ENCODE measurements at places on chromosomes 2 and 18.
A peak's percentile ranks its signal among the peaks of the same experiment; 100 is the strongest.

GRCh38 chr2:236799391-236800026 is 229.9 kb downstream of the ACKR3 start:
- DNase-seq = no peak

DNA sequence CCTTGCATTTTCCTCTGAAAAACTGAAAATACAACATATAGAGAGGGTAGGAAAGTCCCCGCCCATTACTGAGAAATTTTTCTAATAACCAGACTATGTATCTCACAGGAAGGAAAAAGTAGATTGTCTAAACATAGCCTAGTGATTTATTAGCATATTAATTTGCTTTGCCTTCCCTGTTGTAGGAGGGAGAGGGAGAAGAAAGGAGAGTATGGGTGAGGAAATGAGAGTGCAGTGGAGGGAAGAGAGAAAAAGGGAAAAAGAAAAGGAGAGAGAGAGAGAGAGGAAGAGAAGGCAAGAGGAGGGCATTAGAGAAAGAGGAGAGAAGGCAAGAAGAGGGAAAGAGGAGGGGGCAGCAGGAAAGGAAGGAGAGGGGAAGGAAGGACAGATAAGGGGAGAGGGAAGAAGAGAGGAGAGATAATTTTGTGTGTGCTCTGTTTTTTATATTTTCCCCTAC is 3.6 kb upstream of the KYNU start:
- DNase-seq = no peak

- peak; percentile 7 for DNase-seq
These were observed 197.5 kb upstream of the COL3A1 start for GRCh38 chr2:188776634-188777033.

- DNase-seq = peak; percentile 35
These were observed 8.9 kb downstream of the BIN1 start for GRCh38 chr2:127097841-127098651.

GRCh38 chr2:227813562-227814353 is at the start of gene CCL20:
TSS of gene CCL20 (plus strand) at chr2:227813842. CDS start at chr2:227813912, 70 bp downstream.
- no peak for DNase-seq

GRCh38 chr2:64143169-64144056 is 807 bp downstream of the PELI1 start:
- DNase-seq = peak; percentile 67

- DNase-seq = no peak
These were observed 19.1 kb downstream of the IL1R2 start for GRCh38 chr2:102010902-102011301.

- no peak for DNase-seq
These were observed 1149.3 kb upstream of the CDH2 start for GRCh38 chr18:29326214-29326613.

DNA sequence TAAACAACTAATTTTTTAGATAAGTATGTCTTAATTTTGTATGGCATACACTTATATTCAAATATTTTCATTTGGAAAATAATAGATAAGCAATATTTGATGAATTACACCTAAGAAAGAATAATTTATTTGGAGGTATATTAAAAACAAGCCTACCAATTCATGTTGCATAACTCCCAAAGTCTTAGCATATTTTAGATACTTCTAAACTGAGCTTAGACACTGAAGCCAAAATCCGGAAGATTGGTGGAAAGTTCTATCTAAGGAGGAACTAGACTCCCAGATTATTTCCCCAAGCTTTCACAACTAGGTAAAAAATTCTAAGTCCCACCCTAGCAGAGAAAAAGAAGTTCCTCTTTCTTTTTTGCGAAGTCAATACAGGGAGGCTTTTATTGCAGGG is 221.0 kb upstream of the MMADHC start:
- DNase-seq = no peak

- no peak for DNase-seq
These were observed 350.0 kb downstream of the AKAIN1 start for GRCh38 chr18:4847056-4847455.

- no peak for DNase-seq
These were observed 54.8 kb upstream of the HDAC4 start for GRCh38 chr2:239455436-239456203.
